ENCODE measurements at places on chromosomes 5 and 9. TPM values are rescaled to one million over a fixed set of nuclear protein-coding genes. Genes with fewer than 3 reads are reported as not detected.

Gene IQGAP2
- 8.3 TPM for total RNA-seq

Gene CTSL
- 131 TPM for total RNA-seq

Gene ANKRD31
- 0.14 TPM for total RNA-seq

Gene SOX30
- not detected for total RNA-seq

Gene ZBTB6
- total RNA-seq: 8.7 TPM

Gene PITX1
- 2.3 TPM for total RNA-seq

Gene TMOD1
- total RNA-seq: 7.1 TPM

Gene ELAVL2
- total RNA-seq: 4.7 TPM

Gene ZNF618
- 31.5 TPM for total RNA-seq

Gene CLIC3
- 0.43 TPM for total RNA-seq

Gene PCDHA3
- 2.9 TPM for total RNA-seq

Gene ANKRD18B
- total RNA-seq: 9.4 TPM
